ENCODE measurements at places on chromosomes 5 and 9.

- no peak for DNase-seq
These were observed 73.3 kb downstream of the CMYA5 start for GRCh38 chr5:79762929-79763328.

DNA sequence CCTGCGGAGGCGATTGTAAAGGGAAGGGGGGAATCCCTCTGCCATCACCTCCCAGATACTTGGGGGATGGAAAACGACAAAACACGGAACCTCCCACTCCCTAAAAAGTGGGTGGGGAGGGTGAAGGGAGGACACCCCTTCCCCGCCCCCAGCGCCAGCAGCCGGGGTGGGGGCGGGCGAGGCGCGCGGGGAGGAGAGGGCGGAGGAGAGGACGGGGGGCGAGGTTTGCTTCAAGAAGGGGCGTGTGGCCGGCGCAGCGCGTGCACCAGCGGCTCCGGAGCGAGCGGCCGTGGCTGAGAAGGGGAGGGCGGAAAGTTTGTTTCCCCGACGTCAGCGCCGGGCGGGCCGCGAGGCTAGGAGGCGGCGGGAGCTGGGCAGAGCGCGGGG, at the start of gene PRRX2:
TSS of gene PRRX2 (plus strand) at position 259 of the 387 bp plus-strand sequence. CDS start 221 bp downstream, outside the sequence.
- no peak for DNase-seq

GRCh38 chr9:28892538-28892937, 1319.3 kb upstream of the C9orf72 start:
- no peak for DNase-seq

DNA sequence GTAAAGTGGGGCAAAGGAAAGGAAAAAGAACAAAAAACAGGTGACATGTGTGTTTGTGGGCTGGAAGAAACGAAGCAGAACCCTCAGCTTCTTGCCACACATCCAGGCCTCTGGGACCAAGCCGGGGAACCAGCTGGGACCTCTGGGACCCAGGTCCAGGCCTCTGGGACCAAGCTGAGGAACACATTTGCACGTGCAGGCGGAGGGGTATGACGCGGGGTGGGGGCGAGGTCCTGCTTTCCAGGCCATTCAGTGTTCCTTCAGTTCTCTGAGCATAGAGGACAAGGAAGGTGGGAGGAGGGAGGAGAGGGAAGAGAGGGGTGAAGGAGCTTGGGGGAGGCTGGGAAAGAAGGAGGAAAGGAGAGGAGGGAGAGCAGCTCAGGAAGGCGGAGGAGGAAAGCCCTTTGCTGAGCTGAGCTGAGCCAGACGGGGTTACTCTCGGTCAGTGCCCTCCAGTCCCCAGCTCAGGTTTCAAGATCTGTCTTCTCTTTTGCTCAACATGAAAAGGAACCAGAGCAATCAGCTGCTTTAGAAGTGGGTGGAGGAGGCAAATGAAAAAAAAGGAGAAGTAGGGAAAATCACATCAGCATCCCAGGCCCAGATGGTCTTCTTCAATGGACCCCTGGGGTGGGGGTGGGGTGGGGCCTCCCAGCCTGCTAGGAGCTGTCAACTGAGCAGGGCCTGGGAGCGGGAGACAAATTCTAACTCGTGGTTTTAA, 59.1 kb downstream of the ABCA1 start:
- no peak for DNase-seq

- no peak for DNase-seq
These were observed 654 bp upstream of the TUT7 start for GRCh38 chr9:86354818-86355309.

GRCh38 chr5:50808406-50808805, 142.0 kb downstream of the PARP8 start:
- DNase-seq = no peak

DNA sequence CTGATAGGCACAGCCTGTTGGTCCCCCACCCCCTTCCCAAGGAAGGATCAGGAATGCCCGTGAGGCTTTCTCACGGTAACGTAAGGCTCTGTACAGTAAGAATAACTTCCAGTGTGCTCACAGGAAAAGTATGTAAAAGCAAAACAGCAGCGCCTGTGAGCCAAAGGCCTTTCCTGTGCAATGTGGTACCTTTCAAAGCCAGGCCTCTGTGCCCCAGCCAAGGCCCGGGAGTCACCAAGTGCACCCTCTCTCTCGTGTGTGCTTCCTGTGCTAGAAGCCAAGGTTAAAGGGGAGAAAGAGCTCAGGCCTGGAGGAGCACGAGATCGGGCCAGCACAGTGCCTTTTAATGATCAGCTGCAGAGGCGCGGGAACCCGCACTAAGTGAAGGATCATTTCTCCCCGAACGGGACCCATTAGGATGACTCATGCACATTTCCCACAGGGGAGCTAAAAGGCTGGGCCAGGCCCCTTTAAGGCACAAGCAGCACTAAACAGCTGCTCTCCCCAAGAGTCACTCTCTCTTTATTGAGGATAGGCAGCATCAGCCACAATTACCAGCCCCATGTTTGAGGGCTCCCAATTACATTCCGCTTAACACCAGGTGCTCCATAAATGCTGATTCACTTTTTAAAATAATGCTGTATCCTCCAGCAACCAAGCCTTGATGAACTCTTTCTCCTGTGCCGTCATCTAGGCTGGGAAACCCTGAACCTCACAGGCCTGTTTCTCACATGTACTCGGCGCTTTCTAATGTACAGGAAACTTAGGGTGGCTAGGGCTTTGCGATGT, 42.8 kb downstream of the SHB start:
- DNase-seq = no peak

DNA sequence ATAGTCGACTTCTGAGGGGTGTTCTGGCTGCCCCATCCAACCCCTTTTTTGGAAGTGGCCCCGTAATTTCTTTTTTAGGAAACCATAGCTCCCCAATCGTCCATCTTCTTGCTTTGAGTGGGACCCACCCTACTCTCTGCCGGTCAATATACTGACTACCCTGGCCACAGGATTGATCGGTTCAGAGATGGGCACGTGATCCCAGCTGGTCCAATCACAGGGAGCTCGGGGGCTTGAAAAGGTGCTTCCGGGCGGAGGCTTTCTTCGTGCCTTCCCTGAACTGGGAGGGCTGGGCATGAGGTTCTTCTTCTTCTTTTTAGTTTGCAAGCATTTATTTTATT, 78.7 kb upstream of the SH3PXD2B start:
- DNase-seq = no peak

- DNase-seq = no peak
These were observed 1.9 kb downstream of the SPRY4 start for GRCh38 chr5:142322747-142323479.

Measured in NCI-H1048 (cell line).